ENCODE measurements at places on chromosomes 5 and 9. TPM values are rescaled to one million over a fixed set of nuclear protein-coding genes. Genes with fewer than 3 reads are reported as not detected.

PCDHGB2 gene
- not detected for total RNA-seq

SELENOP gene
- not detected for total RNA-seq

DNA sequence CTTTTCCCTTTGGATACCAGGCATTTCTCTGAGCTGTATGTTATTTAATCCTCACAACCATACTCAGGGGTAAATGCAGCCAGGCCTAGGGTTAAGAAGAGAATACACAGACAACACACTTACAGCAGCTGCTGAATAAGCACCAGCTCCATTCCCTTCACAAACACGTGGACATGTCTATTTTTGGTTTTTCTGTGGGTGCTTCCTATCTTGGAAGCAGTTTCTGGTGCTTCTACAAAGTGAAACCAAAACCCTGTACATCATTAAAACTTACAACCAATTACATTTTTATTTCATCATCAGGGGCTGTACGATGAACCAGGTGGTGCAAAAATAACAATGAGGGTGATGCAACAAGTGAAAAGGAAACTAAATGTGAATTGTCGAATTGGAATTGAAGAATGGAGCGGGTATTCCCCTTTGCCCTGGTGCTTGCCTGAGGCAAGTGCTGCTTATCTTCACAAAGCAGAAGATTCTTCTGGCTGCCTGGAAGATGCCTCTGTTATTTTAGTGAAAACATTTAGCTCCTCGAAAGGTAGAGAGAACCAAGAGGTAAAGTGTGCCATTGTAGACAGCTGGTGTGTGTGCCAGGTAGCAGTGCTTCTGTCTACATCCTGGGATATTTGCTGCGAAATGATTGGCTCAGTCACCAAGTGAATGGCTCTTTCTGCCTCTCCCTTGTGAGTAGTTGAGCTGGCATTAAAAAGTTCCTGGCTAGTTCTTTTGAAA lies 18.6 kb upstream of the IFNB1 start:
- peak; percentile 17 for DNase-seq

DNA sequence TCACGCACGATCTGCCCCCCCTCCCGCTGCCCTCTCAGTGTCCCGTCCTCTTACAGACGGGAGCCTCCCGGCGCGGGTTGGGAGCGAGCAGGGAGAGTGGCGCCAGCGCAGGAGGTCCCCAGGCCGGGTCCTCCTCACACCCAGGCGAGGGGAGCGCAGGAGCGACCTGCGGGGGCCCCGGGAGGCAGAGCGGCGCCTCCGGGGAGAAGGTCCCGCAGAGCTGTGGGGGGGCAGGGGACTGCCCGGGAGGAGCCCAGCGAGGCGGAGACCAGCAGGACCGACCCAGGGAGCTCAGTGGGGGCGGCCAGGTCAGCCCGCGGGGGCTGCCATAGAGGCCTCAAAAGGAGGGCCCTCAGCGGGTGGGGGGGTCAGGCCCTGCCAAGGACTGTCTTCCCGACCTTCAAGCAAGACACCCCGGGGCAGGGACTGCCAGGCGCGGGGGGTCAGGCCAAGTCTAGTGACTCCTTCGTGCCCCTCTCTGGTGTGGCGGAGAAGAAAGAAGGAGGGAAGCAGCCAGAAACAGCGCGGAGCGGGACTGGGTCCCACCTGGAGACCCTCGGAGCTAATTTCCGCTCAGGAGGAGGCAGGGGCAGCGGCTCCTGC lies 123.3 kb upstream of the ERCC6L2 start:
- no peak for DNase-seq

GRCh38 chr9:98020476-98021145 lies 35.9 kb upstream of the NANS start:
- peak; percentile 24 for DNase-seq

DNA sequence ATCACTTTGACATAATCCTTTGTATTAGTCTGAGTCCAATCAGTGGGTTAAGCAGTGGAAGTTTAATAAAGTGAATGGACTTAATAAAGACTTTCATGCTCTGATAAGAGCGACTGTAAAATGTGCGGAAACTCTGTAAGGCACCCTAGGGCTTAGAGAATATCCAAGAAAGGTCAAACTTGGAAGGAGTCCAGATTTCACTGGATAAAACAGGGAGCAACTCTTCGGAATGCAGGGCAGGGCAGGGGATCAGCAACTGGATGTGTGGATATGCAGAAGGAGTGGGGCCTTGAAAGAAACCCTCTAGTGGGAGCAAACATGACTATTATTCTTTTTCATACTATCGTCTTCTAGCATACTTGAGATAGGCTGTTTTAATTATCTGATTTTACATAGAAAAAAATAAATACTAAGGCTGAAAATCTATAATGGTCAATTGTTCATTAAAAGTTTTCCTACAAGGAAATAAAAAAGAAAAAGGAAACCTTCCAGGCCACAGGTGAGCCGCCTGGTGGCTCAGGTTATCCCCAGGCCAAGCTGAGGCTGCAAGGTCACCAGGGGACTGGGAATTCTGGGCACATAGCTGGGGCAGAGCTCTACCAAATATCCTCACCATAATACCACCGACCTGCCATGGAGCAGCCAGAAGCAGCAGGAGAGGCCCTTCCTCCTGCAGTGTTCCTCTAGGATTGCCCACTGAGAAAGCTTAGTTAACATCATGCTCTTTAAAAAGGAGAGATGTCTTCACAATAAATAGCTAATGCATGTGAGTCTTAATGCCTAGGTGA lies 46.3 kb upstream of the CCDC112 start:
- DNase-seq, result no peak
